ENCODE measurements at places on chromosomes 4 and X.
A peak's percentile ranks its signal among the peaks of the same experiment; 100 is the strongest.

DNA sequence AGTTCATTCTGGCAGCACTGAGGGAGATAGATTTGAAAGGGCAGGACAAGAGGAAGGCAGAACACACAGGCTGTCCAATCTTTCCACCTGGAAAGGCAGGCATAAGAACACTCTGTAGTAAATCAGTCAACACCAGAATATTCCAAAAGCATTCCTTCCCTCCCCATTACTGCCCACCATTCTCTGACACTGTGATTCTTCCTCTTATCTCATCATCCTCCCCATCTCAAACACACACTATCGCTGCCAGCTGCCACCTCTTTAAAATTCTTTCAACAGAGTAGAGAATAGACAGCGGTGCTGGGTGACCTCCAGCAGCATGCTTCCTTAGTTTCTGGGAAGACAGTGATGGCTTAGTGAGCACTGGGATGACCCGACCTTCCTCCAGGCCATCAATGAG lies 53.7 kb upstream of the MYOZ2 start:
- no peak for DNase-seq

- DNase-seq: no peak
Measured at GRCh38 chrX:154751669-154752271, 893 bp upstream of the GAB3 start.

GRCh38 chrX:53383376-53384076 lies 38.9 kb downstream of the SMC1A start:
- no peak for DNase-seq

DNA sequence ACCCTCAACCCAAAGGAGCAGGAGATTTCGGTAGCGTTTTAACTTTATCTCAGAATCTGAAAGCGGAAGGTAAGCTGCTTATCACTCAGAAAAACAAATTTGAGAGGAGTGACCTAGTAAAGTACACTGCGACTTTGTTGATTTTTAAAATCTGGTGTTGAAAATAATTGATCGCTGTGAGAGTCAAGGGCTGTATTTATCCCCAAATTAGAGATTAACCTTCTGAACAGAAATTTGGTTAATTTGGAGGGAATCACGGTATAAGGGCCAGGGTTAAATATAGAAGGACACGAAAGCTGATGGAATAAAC lies 212 bp downstream of the CLCN4 start:
- no peak for DNase-seq

- DNase-seq: no peak
Measured at GRCh38 chr4:76993787-76994641, 44.5 kb downstream of the SEPTIN11 start.

DNA sequence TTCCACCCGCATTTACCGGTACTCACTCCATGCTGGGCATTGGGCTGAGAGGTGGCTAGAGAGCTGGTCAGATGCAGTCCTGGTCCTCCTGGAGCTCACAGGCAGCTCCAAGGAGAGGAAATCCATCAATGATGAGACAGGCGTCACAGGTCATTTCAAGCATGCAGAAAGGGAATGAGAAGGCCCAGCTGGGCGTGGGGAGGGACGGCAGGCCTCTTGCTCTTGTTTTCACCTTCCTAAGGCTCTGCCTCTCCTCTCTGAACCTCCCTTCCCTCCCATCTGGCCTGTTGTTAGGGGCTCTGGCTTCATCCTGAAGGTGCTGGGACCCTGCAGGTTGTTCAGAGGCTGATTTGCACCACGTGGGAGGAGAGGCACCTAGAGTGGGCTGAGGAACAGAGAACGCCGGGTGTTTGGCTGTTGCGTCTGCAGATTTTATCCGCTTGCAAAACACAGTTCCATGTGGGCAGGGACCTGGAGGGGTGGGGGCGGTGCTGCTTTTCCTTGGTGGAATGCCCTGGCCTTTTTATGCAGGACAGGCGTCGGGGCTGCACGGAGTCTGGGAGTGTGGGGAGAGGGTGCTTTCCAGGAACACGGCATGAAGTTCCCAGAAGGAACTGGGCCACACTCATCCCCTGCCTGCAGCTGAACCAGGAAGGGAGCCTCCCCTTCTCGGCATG lies 81.5 kb upstream of the PSAPL1 start:
- no peak for DNase-seq

DNA sequence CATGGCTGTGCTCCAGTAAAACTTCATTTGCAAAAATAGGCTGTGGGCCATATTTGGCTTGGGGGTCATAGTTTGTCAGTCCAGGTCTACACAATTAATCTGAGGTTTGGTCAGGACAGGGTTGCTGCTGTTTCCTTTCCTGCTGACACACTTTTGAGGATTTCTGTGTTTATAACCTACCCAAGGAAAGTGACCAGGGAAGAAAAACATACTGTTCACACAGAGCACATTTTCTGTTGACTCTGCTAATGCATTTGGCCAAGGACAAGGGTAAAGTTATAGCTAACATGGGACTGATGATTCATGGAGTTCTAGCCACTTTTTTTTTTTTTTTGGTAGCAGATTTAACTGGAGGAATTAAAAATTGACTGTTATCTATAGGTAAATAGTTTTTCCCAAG lies 43.9 kb upstream of the GEMIN8 start:
- DNase-seq: no peak

GRCh38 chrX:10395643-10396042 lies 224.7 kb downstream of the MID1 start:
- DNase-seq: no peak

DNA sequence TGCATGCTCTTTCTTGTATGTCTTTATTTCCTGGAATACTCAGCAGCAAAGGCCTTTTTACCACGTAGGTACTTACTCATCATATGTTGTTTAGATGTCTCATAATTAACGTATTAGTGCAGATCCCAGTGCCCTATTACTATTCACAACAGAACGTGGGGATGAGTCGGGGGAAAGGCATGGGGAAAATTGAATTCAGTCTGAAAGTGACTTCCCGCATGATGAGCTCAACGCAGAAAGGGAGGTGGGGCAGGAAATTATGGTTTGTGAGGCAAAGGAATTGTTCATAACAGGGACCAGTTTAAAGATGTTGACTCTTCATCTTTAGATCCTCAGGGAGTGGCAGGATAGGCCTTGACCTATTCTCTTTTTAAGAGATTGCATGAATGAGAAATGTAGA lies 2.0 kb upstream of the TMPRSS11D start:
- peak; percentile 42 for DNase-seq

DNA sequence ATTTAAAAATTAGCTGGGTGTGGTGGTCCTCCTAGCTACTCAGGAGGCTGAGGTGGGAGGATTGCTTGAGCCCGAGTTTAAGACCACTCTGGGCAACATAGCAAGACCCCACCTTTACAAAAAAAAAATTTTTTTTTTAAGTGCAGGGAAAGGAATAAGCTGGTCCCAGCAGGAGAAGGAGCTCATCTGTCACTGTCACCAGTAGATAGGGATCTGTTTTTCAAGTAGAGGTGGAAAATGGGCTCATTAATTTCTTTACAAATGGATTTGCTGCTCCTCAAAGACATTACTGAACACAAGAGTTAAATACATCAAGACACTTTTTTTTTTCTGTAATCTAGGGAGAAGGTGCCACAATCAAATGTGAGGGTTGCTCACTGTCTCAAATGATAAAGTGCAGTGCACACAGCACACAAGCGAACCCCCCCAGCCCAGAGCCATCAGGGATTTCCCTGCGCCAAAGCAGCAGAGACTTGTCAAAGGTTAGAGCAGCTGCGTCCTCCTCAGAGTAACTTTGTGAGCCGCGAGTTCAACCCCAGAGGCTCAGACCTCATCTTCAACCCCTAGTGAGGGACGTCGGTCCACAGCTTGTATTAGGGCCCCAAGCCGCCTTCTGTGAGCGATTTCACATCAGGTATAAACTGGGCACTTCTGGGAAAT lies 14.3 kb upstream of the MTNR1A start:
- no peak for DNase-seq

DNA sequence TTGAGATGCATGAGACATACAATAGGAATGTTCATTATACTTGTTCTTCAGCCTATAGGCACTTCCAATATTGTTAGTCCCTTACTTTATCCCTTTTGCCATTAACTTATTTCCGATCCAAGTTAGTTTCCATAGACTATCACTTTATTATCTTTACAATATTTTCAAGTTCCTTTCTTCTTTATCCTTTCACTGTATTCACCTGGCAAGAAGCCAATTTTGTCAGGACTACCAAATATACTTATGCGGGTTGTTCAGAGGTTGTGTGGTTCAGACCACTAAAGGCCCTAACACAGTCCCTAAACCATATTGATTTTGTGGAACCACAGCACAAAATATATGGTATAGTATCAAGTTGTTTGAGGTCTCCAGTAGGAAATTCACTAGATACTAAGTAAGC lies 245.0 kb upstream of the HTR2C start:
- no peak for DNase-seq

DNA sequence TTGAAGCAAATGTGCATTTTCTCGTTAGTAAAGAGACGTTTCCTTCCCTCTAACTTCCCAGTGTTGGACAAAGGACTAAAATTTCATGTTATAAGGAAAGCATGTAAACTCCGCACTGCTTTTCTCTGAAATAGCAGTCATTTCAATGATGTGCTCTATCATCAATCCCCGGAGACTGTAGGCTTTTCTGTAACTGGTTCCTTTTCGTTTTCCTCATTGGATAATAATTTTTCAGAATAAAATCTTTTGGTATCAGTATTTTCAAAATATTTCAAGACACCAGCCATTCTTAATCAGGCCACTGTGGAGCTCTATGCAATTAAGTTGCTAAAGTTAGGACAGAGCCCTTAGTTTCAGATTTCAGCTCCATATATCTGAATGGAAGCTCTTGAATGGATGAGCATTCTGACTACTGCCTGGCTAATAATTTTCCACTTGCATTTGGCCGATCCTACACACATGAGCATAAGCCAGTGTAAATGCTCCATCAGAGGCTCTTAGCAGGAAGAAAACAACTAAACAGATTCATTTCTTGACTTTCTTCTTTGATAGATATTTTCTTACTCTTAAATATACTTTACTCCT lies 157.7 kb downstream of the CHIC2 start:
- no peak for DNase-seq

DNA sequence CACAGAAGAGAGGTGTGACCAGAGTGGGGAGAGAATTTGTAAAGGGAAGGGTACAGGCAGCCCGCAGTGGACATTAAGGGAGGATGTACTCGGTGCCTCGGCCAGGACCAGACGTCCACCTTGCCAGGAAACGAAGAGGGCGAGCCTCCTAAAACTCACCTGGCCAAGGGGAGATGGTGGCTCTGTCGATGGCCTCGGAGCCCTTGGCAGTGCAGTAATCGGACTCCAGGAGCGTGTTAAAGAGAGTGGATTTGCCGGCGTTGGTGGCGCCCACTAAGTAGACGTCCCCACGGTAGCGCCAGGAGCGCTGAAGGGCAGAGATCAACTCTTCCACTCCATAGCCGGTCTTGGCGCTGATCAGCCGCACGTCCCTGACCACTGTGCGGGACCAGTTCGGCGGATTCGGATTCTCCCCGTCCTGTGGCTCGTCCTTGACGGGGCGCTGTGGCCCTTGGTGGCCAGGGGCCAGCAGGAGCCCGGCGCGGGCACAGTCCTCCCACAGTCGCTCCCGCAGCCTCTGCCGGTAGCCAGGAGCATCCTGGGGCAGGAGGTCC lies 1.0 kb downstream of the NOA1 start:
- DNase-seq: peak; percentile 17

- peak; percentile 59 for DNase-seq
Measured at GRCh38 chr4:148376151-148376550, 66.1 kb downstream of the NR3C2 start.

DNA sequence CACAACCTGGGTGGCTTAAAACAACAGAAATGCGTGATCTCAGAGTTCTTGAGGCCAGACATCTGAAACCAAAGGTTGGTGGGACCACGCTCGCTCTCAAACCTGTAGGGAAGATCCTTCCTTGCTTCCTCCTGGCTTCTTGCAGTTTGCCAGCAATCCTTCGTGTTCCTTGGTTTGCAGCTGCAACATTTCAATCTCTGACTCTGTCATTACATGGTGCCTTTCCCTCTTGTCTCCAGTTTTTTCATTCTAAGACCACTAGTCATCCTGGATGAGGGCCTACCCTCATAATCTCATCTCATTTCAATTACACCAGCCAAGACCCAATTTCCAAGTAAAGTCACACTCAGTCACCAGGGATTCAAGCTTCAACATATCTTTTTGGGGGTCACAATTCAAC lies 388.0 kb downstream of the GPM6A start:
- DNase-seq: no peak

DNA sequence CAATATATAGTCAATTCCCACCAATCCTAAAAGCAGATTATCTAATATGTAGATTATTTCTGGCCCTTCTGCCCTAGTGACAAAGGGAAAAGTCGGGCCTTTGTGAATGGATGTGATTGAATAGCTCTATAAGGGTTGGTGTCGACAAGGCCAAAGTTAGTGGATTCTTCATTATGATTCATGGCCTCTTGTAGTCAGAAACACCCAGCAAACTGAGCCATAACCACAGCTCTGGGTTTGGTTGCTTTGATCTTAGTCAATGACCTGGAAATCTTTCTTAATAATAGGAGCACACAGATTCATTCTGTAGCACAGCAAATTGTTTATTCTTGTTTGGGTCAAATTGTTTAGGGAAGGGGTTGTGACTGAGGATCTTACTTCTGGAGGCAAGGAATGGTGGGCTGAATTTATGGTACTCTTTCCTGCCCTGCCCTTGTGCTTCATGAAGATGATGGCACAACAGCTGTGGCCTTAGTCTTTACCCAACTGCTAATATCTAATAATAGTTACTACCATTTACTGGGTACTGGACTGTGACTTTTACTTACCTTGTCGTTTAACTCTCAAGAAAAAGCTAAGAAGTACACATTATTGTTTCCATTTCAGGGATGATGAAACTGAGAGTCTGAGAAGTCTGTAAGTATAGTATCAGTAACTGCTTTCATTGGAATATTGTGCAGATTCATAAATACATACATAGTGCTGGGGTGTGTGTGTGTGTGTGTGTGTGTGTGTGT lies 74.0 kb downstream of the AFF2 start:
- peak; percentile 3 for DNase-seq

GRCh38 chr4:9962611-9963314 lies 58.5 kb downstream of the SLC2A9 start:
- DNase-seq: no peak

- DNase-seq: no peak
Measured at GRCh38 chrX:7085879-7086278, 61.6 kb upstream of the STS start.

DNA sequence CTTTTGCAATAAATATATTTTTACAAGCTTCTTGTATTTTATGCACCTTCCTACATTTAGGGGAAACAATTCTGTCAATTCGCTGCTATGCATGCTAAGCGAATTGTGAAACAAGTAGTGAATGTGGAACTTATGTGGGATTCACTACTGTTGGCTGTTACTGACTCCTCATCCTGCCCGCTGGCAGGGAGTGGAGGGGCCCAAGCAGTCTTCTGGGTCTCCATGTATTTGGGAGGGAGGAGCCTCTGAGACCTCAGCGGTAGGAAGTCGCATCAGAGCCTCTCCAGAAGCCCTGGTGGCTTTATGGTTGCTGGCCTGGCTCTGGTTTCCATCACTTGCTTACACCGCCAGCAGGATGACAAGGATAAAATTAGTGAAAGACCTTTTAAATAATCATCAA lies 3.7 kb upstream of the SETD7 start:
- DNase-seq: no peak
